ENCODE measurements at places on chromosomes 1 and 21. TPM values are rescaled to one million over a fixed set of nuclear protein-coding genes. Genes with fewer than 3 reads are reported as not detected.

Gene PDC
- total RNA-seq: not detected

Gene ITGB3BP
- 16.1 TPM for total RNA-seq

Gene BCL2L15
- 0.03 TPM for total RNA-seq

Gene FABP3
- total RNA-seq: 40.1 TPM

Gene CCDC181
- total RNA-seq: 0.85 TPM

Gene FCRL3
- total RNA-seq: not detected

Gene RAD54L
- total RNA-seq: 2.5 TPM

Gene ZNF669
- 3.5 TPM for total RNA-seq

Gene OR2T2
- total RNA-seq: not detected

Gene TAF5L
- 14.8 TPM for total RNA-seq

Gene MCOLN3
- 0.73 TPM for total RNA-seq

Gene OLIG1
- not detected for total RNA-seq

Gene PCAT6
- total RNA-seq: 0.85 TPM

Gene ADCY10
- under 0.01 TPM for total RNA-seq

Gene A3GALT2
- total RNA-seq: not detected

Gene ZNF697
- 14.5 TPM for total RNA-seq

Gene AZIN2
- 9.2 TPM for total RNA-seq

Gene SH2D5
- total RNA-seq: 1.0 TPM

Gene AQP10
- 0.13 TPM for total RNA-seq

Gene AJAP1
- 0.65 TPM for total RNA-seq

Gene FAM177B
- total RNA-seq: not detected

Gene AMY1B
- total RNA-seq: not detected

Gene SPRR1A
- total RNA-seq: not detected

Gene HSD3B1
- total RNA-seq: not detected

Gene LCE2B
- not detected for total RNA-seq

Gene MEX3A
- 1.2 TPM for total RNA-seq

Gene PTPN22
- 4.7 TPM for total RNA-seq

Gene LAX1
- 0.10 TPM for total RNA-seq

Gene GORAB
- total RNA-seq: 20.8 TPM

Gene ARHGEF19
- total RNA-seq: 8.1 TPM

Gene CDC14A
- 2.2 TPM for total RNA-seq

Gene HSD11B1
- 9.6 TPM for total RNA-seq

Gene RIPPLY3
- total RNA-seq: not detected

Gene GBP6
- total RNA-seq: not detected

Gene SUSD4
- 0.17 TPM for total RNA-seq

Gene LCE1E
- total RNA-seq: not detected

Gene CD5L
- total RNA-seq: not detected

Gene TPTE
- not detected for total RNA-seq

Gene MYOCOS
- total RNA-seq: 0.17 TPM

Gene HTR1D
- total RNA-seq: not detected

Gene CDC73
- total RNA-seq: 25.8 TPM

Gene TEDDM1
- total RNA-seq: not detected

Gene HSD3B2
- total RNA-seq: not detected

Gene SETD4
- 15.2 TPM for total RNA-seq

Gene TEKT2
- total RNA-seq: 0.36 TPM

Gene TMCC2
- total RNA-seq: 3.3 TPM

Gene SLC1A7
- 0.52 TPM for total RNA-seq
